Mammary epithelial cell (primary cell): ENCODE measurements at places on chromosomes 11 and 22. TPM values are rescaled to one million over a fixed set of nuclear protein-coding genes. Genes with fewer than 3 reads are reported as not detected.

The RAB38 gene
- polyA plus RNA-seq: 74.9 TPM

The PLAAT4 gene
- 3.5 TPM for polyA plus RNA-seq

The MYOD1 gene
- not detected for polyA plus RNA-seq

The MFRP gene
- polyA plus RNA-seq: not detected

The PGR gene
- polyA plus RNA-seq: not detected

The ZNF280B gene
- polyA plus RNA-seq: 0.14 TPM

The PKNOX2 gene
- polyA plus RNA-seq: 0.10 TPM

The TEX54 gene
- not detected for polyA plus RNA-seq

The DERL3 gene
- polyA plus RNA-seq: 0.15 TPM

The CFAP300 gene
- 3.2 TPM for polyA plus RNA-seq

The MLC1 gene
- 0.02 TPM for polyA plus RNA-seq

- no peak for DNase-seq
Measured at GRCh38 chr11:61671527-61671926, 8.7 kb upstream of the DAGLA start.

GRCh38 chr22:21641417-21641788, 699 bp upstream of the SDF2L1 start:
- DNase-seq: peak; percentile 52

DNA sequence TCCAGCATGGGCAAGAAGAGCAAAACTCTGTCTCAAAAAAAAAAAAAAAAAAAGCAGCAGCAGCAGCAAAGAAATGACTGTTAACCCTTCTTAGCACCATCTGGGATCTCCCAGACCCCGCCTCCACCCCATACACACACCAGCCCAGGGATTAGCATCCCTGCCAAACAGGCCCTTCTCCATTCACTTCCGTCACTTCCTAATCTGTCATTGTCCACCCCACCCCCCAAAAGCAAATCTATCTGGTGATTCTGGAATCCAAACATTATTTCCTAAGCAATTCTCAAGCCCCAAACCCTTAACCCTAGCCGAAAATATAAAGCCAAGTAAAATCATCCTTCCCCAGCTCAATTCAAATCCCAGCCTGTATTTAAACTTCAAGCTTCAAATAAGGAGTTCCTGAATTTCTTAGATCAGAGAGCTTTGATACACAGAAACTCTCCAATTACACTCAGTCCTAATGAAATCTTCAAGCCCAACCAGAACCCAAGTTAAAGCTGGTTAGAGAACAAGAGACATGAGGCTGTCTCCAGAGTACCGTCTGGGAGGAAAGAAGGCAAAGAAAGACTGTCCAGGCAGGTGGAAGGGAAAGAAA, 6.0 kb upstream of the AHNAK start:
- DNase-seq: no peak

- peak; percentile 24 for DNase-seq
Measured at GRCh38 chr11:103735497-103736032, 300.9 kb upstream of the DDI1 start.

- DNase-seq: no peak
Measured at GRCh38 chr22:25098445-25099081, 101.1 kb upstream of the CRYBB3 start.

- no peak for DNase-seq
Measured at GRCh38 chr11:78812513-78813293, 238.0 kb upstream of the NARS2 start.

- DNase-seq: no peak
Measured at GRCh38 chr11:92308366-92308765, 83.7 kb downstream of the FAT3 start.

DNA sequence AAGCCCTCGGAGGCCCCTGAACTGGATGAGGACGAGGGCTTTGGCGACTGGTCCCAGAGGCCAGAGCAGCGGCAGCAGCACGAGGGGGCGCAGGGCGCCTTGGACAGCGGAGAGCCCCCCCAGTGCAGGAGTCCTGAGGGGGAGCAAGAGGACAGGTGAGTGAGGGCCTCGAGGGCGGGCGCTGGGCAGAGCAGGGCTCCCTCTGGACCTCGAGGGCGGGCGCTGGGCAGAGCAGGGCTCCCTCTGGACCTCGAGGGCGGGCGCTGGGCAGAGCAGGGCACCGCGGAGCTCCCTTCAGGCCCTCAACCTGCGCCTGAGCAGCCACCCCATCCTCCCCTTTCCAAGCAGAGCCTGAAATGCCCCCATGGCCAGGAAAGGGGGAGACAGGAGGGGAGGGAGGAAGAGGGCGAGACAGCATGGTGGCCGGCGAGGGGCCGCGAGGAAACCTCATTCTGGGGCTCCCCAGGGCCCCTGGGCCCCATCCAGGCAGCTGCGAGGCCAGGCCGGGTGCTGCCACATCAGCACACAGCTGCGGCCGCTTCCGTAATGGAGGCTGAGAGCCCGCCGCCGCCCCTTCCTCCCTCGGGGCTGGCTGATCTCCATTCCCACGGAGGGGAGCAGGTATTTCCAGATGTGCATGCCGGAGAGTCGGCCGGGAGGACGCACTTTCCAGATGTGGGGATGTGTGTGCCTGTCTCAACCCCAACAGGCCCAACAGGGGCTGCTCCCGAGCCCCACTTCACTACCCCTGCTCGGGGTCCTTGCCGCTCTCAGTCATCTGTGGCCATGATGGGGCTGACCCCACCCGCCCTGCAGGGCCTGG, 10.0 kb downstream of the PRR33 start:
- no peak for DNase-seq

- no peak for DNase-seq
Measured at GRCh38 chr22:28750471-28750881, 8.6 kb downstream of the HSCB start.

DNA sequence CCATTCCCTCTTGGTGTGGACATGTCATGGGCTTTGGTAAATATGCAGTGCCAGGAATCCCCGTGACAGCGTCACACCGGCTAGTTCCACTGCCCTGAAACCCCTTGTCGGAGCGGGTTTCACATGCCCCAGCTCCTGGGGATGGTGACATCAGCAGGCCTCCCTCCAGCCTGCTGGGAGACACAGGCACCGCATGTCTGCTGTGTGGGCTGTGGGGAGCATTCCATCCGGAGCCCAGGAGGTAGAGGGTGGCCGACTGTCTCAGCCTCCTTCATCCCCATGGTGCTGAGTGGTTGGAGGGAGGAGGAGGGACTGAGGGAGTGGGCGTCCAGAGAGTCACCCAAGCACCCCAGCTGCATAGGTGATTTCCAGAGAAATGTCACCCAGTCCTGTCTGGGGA, 1161.1 kb downstream of the BRD1 start:
- DNase-seq: no peak

GRCh38 chr11:130181295-130182272, 22.0 kb downstream of the ST14 start:
- DNase-seq: peak; percentile 76

DNA sequence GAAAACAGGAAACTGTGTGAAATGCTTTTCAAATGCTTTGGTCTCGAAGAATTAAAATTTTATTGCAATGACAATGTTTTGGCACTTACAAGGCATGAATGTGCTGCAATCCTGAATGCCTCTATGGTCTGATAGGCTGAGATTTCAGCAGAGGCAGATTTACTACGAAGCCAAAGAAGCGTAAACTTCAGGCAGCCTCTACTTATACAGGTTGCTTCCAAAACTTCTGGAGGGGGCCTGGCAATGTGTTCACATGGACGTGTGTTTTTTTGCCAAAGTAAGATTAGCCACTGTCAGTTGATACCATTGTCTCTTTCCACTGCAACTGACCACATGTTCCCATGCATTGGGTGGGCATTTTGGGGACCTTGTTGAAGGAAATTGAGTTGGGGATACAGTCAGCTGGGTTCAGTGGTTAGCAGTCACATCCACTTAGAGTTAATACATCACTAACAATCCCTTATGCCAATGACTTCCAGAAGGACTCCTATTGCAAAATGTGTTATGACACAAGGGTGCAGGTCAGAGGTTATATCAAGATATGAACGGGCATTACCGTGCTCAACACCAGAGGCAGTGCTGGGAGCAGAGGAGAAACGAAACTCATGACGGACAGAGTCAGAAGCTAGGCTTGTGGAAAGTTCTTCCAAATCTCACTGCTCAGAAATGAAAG, 48.8 kb downstream of the ABTB2 start:
- DNase-seq: no peak

GRCh38 chr11:5275369-5276110, 5.8 kb upstream of the HBE1 start:
- DNase-seq: no peak

- DNase-seq: no peak
Measured at GRCh38 chr11:12467610-12468009, 90.2 kb downstream of the PARVA start.

DNA sequence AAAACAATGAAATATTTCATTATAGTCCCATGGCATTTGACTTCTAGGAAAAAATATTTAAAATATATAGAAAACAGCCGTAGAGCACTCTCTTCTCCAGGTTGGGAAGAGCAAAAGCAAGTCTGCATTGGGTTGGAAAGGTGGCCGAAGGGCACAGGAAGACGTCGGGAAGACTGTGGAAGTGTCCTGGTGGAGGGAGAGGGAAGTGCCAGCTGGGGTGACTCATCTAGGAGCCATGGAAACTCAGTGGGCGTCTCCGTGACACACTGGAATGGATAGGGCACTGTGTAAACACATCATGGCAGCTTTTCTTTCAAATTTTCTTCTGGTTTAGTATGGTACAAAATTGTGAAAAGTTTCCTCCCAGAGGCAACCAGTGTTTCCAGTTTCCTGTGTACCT, 12.7 kb downstream of the GTPBP1 start:
- DNase-seq: peak; percentile 76

DNA sequence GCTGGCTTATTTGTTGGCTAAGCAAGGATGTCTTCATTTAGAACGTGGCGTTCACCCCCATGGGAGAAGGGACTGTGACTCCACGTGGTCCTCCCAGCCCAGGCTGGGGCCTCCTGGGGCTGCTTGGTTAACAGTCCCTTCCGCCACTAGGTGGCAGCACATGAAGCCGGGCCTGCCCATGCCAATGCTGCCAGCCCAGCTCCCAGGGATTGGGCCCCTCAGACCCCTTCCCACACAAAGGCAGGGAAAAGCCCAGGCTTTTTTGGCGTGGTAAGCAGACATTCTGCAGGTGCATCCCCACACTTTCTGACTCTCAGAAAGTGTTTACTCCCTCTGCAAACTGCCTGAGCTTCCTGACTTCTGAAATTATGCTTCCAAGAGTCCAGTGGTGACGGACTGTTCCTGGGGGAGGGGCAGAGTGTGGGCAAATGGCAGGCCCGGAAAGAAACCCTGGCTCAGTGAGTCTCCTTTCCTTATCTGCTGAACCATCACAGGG, 3.1 kb downstream of the CBX6 start:
- DNase-seq: peak; percentile 36

DNA sequence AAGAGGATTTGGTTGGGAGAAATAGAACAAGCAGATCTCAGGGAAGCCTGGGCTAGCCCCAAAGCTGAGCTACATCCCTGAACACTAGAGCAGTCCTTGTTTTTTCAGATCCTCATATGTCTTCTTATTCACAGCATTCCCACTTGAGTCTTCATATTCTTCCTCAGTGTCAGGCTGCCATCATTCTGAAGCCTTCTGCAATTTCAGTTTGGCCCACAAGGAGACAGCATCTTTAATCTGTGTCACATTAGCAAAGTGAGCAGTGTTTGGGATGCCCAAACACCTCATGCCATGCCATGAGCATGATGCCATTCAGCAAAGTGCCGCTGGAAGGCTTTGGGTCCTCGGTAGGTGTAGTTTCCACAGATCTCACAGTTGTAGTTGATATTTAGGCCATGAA, 56.6 kb downstream of the SCN3B start:
- no peak for DNase-seq

DNA sequence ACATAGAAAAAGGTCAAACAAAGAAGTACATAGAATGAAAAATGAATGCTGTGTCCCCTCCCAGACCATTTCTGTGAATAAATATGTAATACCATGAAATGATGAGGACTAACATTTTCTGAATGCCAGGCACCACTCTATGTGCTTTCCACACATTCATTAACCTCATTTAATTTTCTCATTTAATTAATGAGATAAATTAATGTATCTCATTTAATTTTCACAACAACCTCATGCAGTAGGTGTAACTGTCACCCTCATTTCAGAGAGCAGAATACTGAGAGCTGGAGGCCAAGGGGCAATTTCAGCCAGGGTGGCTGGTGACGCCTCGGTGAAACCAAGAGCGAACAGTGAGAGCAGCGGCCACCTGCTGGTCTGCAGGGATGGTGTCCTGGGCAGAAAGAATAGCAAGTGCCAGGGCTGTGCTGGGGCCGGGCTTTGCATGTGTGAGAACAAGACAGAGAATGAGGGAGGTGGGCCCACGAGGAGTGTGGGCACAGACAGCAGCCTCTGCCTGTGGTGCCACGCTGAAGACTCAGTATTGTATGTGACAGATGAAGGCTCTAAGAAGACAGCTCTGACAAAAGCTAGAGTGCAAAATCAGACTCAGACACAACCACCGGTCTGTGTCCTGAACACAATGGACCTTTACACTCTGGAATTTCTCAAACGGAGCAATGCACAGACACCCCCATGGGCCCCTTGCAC, 1.8 kb upstream of the SERPIND1 start:
- DNase-seq: no peak

GRCh38 chr11:35412285-35412684, 7.1 kb downstream of the SLC1A2 start:
- DNase-seq: no peak

- no peak for DNase-seq
Measured at GRCh38 chr11:117631336-117632140, 165.5 kb downstream of the DSCAML1 start.

GRCh38 chr11:41245704-41246398, 213.6 kb downstream of the LRRC4C start:
- DNase-seq: no peak

- DNase-seq: peak; percentile 82
Measured at GRCh38 chr11:96187822-96188221, 155.2 kb downstream of the MAML2 start.

DNA sequence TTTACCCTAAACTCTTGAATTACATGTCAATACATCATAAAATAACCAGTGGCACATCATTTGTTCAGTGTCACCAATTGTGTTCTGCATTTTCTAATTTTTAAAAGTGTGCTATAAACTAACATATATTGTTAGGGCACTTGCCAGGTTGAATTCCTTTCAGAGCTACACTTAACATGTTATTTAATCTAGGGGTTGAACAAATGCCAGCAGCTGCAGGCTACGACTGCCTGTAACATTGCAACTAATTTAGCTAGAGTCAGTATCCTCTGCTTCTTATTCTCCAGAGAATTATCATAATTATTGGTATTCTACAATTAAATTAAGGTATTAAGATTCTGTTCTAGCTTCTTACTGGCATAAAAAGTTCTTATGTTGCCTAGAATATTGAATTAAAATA, 46.4 kb upstream of the ARHGAP42 start:
- no peak for DNase-seq

DNA sequence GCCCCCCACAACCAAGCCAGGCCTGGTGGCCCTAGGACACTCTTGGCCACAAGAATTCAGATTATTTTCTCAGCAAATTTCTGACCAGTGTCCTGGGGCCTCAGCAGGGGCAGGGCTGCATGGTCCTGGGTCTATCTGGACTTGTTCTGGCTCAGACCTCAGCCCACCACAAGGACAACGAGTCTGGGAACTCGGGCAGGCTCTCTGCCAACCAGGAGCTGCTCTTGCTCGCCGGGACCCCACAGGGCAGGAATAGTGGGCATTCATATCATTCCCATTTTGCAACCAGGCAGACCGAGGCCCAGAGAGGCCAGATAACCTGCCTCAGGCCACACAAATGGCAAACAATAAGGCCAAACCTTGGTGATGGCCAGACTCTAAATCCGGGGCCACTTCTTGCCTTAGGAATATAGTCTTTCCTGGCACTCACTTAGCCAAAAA, 75.4 kb upstream of the WNT7B start:
- no peak for DNase-seq

GRCh38 chr11:57353446-57353845, 15.3 kb downstream of the P2RX3 start:
- DNase-seq: no peak
